ENCODE measurements at places on chromosomes 12 and 14. TPM values are rescaled to one million over a fixed set of nuclear protein-coding genes. Genes with fewer than 3 reads are reported as not detected.

GALNT9 gene
- total RNA-seq, result 10.9 TPM

GLS2 gene
- total RNA-seq, result 0.88 TPM

POU6F1 gene
- total RNA-seq, result 6.4 TPM

- DNase-seq, result no peak
Measured at GRCh38 chr12:107783406-107784376, 9.2 kb downstream of the ASCL4 start.

DNA sequence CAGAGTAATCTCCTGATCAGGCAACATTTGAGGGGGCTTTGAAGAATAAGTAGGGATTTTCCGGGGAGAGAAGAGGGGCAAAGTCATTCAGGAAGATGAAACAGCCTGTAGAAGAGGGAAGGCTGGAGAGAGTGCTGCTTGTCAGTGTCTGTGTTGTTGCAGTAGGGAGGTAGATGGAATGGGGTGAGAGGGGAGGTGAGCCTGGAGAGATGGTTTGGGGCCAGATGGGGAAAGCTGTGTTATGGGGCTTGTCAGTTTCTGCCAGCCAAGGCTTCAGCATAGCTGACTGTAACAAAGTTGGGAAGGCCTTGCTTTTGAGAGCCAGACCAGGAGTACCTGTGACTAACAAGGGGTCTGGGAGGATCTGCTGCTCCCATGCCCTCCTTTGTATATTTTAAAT is 18.0 kb downstream of the BICD1 start:
- DNase-seq, result no peak
